Skeletal muscle cell (primary cell): ENCODE measurements at places on chromosomes 12 and 14.

DNA sequence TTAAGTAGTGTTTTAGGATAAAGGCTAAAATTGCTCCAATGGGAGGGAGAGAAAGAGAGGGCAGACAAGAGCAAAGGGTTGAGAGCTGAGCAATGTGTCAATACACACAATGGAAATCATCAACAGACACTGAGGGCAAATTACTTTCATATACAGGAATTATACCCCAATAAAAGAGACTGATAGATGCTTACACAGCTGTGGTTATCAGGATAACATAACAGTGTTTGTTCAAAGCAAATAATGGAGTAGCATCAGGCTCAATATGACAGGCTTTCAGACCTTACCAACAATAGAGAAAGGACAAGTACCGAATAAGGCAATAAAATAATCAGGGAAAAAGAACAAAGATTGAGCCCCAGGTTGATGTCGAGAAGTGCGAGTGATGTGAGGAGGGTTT lies 53.4 kb upstream of the DIO2 start:
- DNase-seq, result no peak

- no peak for DNase-seq
Observed at GRCh38 chr12:130989391-130989790, 35.7 kb downstream of the ADGRD1 start.

GRCh38 chr14:76168531-76168930 lies 16.8 kb downstream of the GPATCH2L start:
- DNase-seq, result no peak

- DNase-seq, result no peak
Observed at GRCh38 chr14:76538648-76539008, 162.7 kb downstream of the ESRRB start.

GRCh38 chr14:32078023-32078857 lies 1.1 kb downstream of the ARHGAP5 start:
- DNase-seq, result no peak

GRCh38 chr12:89507015-89507824 lies 17.4 kb downstream of the GALNT4 start:
- DNase-seq, result no peak

GRCh38 chr12:129807136-129807535 lies 96.7 kb downstream of the TMEM132D start:
- DNase-seq, result no peak

- DNase-seq, result no peak
Observed at GRCh38 chr12:83322809-83323208, 636.1 kb downstream of the TMTC2 start.

DNA sequence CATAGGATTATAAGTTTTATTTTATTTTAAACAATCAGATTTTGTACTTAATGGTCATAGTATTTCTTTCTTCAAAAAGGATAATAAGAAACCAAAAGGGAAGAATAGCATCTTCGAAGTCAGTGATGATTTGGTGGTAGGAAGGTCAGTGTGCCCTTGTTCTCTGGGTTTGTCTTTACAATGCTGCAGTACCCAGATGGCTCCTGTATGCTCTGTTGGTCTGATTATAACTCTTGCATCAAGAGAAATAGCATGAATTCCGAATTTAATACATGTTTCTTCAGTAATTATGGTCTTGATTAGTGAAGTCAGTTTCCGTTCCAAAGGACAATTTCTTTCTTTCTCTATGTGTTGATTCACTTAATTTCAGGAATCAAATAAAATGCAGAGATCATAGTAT lies 180.2 kb downstream of the TMTC2 start:
- DNase-seq, result no peak

DNA sequence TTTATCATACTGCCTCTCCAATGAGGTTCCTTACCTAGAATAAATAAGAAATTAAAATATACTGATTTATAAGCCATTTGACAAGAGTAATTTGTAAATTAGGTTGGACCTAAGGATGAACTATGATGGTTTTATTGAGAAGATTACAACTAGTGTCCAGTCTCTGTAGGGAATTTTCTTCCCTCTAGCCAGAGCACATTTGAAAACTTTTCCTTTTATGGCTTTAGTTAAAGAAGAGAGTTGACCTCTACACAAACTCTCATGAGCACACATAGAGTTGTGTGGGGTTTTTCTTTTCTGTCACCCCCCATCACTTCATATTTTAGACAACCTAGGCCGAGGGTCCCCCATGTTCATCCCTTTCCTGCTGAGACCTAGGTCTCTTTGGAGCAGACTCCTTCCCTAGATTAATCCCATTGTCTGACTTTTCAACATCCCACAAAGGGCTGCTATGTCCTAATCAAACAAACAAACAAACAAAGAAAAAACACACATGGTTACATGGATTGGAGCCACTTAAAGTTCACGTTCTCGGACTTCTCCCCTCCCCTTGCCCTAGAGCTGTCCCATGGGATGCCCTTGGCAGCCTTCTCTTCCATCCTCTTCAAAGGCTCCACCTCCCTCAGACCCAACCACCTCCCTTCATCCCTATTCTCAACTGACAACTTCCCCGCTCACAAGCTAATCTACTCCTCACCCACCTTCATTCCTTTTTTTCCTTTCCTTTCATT lies 40.7 kb downstream of the GPR135 start:
- DNase-seq, result no peak
